Effector CD4-positive, alpha-beta T cell (primary cell): ENCODE measurements at places on chromosomes 16 and 17.

GRCh38 chr16:85916141-85916890 lies 17.4 kb downstream of the IRF8 start:
- no peak for DNase-seq

- DNase-seq, result no peak
Observed at GRCh38 chr16:83113317-83113716, 486.5 kb downstream of the CDH13 start.

DNA sequence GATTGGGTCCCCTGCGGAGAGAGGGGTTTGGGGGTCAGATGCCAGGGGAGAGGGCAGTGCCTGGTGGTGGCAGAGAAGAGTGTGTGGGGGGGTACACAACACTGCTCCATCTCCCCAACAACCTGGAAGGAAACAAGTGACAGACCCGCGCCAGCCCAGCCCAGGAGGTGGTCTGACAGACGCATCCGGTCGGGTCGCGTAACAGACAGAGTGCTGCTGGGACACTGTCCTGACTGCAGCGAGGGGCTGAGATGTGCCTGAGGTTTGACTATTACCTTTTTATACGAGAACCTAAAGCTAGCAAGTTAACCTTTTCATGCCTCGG lies 16.2 kb downstream of the UNC13D start:
- DNase-seq, result no peak

DNA sequence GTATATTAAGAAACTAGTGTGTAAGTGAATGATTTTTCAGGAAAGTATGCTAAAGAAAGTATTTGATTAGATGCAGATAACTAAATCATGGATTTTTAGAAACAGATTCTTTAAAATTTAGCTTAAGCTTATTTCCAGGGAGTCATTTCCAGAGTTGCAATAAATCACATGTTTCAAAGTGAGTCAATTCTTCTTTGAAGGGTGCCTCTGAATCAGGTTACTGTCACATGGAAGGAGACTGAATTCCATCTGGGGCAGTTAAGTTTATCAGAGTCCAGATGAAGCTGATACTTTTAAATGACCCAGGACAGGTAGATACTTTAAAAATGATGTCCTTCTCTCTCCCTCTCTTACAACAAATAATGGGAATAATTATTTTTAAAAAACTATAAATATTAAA lies 5.0 kb downstream of the MFSD11 start:
- no peak for DNase-seq

GRCh38 chr16:2500918-2501750 lies 12.6 kb upstream of the ATP6V0C start:
- peak; percentile 66 for DNase-seq

DNA sequence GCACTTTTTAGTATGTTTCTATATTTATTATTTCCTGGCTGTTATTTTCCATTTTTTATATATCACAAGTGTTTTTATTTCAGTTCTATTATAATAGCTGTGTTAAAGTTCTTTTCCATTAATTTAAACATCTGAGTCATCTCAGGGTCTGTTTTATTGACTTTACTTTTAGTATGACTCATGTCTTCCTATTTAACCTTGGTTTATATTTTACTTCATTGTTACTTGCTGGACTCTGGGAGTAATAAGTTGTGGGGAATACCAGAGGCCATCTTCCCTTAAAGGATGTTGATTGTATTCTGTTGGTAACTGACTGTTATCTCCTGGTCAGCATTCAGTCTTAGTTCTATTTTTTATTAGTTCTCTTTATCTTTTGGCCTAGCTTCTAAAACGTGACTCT lies 1508.2 kb downstream of the CDH11 start:
- no peak for DNase-seq

GRCh38 chr16:65069766-65070165 lies 52.1 kb downstream of the CDH11 start:
- no peak for DNase-seq

DNA sequence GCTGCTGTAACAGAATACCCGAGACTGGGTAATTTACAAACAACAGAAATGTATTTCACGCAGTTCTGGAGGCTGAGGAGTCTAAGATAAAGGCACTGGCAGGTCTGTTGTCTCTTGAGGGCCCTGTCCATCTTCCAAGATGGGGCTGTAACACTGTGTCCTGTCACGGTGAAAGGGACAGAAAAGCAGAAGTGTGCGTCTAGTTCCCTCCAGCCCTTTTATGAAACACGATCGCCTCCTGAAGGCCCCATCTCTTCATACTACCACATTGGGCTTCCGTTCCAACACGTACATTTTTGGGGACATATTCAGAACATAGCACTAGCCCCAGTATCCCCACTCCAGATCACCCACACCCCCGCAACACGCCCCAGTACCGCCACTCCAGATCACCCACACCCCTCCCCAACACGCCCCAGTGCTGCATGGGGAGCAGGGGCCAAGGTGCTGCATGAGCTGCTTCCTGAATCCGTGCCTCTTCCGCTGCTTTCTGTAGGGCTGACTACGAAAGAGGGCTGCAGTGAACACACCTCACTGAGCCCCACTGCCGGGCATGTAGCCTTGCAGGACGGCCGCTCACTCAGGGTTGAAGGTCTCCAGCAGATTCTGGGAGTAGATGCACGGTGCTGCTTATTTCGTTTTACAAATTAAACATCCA lies 91.9 kb downstream of the RPTOR start:
- DNase-seq, result no peak

- no peak for DNase-seq
Observed at GRCh38 chr17:36494674-36495073, 8.2 kb downstream of the ZNHIT3 start.

- no peak for DNase-seq
Observed at GRCh38 chr16:10534748-10535147, 45.6 kb downstream of the EMP2 start.

- DNase-seq, result no peak
Observed at GRCh38 chr17:33266116-33266515, 27.0 kb downstream of the ASIC2 start.

GRCh38 chr17:57869617-57870282 lies 19.9 kb upstream of the MRPS23 start:
- DNase-seq, result no peak

DNA sequence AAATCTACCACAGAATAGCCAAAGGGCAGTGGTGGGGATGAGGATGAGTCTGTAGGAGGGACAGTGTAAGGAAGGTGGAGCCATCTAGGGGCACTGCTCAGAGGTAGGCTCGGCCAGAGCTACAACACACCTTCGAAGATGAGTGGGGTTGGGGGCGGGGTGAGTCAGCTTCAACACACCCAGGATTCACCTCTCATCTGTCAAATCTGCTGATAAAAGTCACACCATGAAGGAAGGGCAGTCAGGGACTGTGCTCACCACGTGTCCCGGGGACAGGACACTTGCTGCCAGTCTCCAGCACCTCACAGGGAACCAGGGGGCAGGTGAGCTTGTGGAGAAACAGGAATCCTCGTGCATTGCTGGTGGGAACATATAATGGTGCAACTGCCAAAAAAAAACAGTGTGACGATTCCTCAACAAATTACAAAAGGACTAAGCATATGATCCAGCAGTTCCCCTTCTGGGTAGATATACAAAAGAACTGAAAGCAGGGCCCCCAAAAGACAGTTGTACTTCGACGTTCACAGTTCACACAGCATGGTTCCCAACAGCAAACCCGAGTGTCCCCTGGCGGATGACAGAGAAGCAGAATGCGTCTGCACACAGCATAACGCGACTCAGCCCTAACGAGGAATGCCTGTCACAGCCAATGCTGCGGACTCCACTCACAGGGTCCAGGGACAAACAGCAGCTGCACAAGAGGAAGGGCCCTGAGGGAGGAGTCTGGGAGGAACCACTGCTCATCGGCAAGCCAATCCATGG lies 133.1 kb downstream of the ANKRD11 start:
- DNase-seq, result no peak

- DNase-seq, result no peak
Observed at GRCh38 chr16:58948244-58948643, 214.1 kb upstream of the GOT2 start.

DNA sequence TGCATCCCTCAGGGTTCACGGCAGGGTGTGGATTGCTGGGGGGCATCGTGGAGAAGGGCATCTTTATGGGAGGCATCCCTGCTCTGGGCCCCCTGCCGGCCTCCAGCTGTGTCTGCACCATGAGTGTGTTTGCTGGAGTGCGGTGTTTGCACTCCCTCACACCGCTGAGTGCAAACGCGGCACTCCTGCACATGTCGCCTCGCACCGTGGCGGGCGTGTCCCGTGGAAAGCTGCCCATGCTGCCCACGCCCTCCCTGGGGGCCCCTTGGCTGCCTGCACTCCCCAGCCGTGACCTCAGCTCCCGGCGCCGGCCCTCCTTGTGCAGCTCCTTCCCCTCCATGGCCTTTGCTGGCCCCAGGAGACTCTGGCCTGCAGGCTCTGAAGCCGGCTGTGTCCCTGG lies 74.6 kb upstream of the ZNF750 start:
- DNase-seq, result no peak

- no peak for DNase-seq
Observed at GRCh38 chr16:28001642-28002041, 61.9 kb downstream of the GSG1L start.

GRCh38 chr16:73864868-73865267 lies 431.7 kb upstream of the PSMD7 start:
- no peak for DNase-seq

DNA sequence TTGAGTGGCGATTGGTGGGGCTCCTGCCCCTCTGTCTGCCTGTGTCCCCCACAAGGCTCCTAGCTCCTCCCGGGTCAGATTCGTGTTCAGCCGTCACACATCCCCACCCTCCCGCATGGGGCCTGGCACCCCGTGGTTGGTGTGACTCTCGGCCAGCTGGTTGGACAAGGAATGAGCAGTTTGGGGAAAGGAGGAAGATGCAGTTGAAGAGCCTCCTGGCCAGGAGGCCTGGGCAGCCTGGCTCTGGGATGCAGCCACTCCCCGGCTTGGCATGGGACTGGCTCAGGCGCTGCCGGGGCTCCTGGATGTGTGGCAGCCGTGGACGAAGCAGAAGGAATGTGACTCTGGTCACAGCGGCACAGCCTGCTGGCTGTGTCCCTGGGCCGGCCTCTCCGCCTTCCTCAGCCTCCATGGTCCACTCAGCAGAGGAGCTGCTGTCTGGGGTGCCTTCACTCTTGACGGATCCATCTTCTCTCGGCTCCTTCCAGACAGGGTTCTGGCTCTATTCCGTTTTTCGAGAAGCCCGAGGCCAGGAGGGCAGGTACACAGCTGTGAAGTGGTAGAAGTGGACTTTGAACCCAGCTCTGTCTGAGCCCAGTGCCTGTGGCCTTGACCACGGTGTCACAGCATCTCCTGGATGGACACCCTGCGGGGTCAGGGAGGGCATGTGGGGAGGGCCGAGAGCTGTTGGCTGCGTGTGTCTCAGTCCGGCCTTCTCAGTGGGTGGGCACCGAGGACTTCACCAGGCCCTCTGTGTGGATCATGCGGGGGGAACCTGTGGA lies 2.1 kb downstream of the TRAF7 start:
- no peak for DNase-seq

DNA sequence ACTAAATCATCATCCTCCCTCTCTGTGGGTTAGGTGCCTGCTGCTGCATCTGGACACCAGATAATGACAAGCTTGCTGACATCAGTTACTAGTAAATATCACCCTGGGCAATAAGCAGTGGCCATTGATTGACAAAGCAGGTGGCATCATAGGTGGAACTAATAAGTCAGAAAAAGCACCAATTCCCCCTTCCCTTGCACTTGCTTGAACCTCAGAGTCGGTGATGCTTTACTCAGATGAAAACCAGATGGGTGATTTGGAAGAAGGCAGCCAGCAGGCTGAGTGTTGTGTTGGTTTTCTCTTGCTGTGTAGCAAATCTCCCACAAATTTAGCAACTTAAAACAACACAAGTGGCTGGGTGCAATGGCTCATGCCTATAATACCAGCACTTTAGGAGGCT lies 146.9 kb upstream of the NOL11 start:
- DNase-seq, result no peak

DNA sequence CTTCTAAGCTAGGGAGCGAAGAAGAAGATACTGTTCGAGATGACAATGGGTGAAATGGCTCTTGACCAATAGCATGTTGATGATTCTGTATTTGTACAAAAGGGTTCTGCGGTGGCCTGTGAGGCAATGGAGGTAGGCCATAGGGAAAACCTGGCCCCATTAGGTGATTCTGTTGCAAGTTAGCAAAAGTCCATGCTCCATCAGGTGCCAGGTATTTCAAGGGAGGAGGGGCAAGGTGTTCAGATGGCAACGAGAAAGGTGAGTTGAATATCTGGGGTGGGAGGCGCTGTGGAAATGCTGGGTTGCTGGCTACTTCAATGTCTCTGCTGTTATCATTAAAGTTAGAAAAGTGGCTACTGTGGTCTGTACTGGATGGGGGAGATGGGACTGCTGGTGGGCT lies 62.8 kb downstream of the CACNG1 start:
- DNase-seq, result no peak

- no peak for DNase-seq
Observed at GRCh38 chr17:71900621-71901229, 220.1 kb upstream of the SOX9 start.

GRCh38 chr16:13913374-13914292 lies 6.3 kb upstream of the ERCC4 start:
- no peak for DNase-seq

DNA sequence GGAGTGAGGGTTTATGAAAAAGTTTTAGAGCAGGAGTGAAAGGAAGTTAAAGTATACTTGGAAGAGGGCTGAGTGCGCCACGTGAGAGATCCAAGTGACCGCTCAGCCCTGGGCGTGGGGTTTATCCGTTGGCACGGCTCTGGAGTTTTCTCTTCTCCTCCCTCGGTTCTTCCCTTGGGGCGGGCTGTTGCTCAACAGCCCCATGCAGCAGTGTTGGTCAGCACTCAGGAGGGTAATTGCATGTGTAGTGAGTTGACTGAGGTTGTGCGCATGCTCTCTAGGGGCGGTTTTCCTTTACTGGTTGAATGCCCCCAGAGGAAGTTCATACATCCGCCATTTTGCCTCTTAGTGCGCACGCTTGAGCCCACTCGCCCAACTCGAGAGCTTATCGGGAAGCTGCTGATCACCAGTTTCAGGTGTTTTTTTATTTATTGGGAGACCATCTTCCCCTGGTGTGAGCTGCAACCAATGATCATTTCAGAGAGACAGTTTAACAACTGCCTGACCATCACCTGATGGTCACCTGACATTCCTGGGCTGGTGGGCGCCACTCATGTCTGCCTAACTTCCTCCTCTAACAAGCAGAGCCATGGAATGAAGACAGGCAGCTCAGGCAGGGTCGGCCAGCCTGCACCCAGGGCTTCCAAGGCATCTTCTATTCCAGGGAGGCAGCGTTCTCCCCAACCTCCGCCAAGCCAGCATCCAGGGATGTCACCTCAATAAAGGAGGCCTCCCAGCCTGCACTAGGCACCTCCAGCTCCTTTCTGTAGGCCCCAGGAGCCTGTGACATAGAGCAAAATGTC lies 41.3 kb upstream of the DNAH17 start:
- no peak for DNase-seq

DNA sequence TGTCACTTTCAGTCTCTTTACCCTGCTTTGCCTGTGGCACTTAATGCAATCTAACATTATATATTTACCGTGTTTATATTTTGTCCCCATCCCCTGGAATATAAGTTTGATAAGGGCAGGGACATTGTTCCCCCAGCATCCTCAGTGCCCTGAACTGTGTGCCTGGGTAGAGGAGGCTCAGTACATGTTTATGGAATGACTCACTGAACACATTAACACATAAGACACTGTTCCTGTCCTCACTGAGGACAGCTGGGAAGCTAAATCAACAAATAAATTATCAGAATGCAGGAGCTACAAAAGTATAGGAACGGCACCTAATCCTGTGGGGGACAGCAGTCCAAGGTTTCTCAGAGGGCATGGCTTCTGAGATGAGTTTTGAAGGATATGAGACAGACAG lies 27.8 kb downstream of the GRIN2A start:
- no peak for DNase-seq

GRCh38 chr16:27736431-27736830 lies 186.5 kb downstream of the KATNIP start:
- no peak for DNase-seq

- no peak for DNase-seq
Observed at GRCh38 chr17:65143889-65144604, 6.9 kb downstream of the RGS9 start.
